ENCODE measurements at places on chromosomes 2 and 18.

DNA sequence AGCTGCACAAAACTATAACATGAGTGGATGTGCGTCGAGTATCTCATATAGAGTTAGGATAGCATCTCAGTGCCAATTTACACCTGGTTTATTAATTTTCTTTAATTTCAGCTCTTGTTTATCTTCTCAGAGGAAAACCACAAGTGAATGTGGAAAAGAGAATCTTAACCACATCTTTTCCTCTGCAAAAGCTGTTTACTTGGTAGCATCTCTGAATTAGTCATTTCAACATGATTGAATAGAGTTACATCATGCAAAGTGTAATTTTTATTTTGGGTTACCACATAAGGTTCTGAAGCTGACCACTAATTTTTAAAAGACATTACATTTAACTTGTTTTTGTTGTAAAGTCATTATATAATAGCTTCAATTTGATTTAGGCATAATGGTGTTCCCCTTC, 83.8 kb upstream of the FAM237A start:
- DNase-seq: no peak

DNA sequence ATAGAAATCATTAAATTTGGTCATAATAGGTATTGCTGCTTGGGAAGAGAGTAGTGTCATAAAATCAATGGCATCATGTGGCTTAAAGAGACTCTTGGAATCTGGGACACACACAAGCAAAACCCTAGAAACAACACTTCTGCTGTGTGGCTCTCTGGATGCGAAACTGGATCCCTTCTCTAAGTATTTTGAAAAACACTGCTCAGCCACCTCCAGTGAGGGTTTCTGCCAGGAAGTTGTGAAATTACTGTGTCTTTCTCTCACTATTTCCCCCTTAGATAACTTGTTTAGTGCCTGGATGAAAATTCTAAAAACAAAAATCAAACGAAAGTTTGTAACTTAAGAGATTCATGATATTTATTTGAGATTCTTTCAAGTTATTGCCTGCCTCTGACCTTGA, 163.8 kb downstream of the RHBDD1 start:
- DNase-seq: no peak

DNA sequence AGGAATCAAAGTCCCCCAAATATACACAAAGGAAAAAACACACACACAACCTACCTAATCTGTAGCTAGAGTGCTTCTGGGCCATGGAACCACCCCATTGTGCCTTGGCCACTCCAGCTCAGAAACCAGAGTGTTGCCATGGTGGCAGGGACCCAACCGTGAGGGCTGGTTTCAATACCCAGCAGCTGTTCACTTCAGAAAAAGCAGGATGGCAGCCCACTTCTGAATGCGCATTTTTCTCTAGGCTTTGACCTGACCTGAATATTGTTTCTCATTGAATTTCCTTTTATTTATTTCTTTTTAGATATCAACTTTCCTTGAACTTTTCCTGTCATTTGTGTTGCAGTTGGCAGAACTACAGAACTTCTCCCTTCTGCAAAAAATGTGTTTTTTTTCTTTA, 43.0 kb upstream of the EHBP1 start:
- DNase-seq: no peak

DNA sequence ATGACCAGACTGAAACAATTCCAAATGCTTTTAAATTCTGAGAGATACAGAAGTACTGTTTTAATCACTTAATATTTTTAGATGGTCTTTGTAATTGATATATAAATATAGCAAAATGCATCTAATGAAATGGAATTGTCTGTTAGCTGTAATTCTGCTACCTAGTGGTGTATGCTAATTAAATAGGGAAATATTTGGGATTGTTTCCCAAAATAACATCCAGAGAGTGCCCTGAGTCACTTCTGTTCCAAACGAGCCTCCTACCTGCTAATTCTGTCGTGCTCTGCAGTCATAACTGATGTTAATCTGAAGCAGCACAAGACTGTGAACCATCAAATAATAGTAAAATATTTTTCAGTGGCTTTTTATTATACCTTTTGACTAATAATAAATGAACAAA, 71.4 kb upstream of the NOSTRIN start:
- no peak for DNase-seq

DNA sequence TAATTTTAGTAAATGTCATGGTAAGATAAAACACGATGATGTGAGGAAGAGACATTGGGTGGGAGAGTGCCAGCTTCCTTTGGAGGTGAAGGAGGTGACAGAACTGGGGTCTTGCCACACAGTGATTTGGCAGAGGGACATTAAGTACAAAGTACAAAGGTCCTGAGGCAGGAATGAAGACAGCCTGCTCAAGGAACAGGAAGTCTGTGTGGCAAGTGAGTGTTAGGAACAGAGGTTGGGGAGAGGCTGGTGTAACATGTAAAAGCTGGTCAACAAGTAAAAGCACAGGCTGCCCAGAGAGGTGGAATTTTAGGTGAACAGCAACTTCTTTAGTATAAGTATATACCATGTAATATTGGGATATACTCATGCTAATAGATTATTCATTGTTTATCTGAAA, 73.1 kb downstream of the INPP5D start:
- DNase-seq: no peak

- DNase-seq: no peak
These were observed 40.4 kb downstream of the SH2D6 start for GRCh38 chr2:85458601-85459563.

- DNase-seq: no peak
These were observed 213.8 kb upstream of the HAAO start for GRCh38 chr2:43005975-43006833.

DNA sequence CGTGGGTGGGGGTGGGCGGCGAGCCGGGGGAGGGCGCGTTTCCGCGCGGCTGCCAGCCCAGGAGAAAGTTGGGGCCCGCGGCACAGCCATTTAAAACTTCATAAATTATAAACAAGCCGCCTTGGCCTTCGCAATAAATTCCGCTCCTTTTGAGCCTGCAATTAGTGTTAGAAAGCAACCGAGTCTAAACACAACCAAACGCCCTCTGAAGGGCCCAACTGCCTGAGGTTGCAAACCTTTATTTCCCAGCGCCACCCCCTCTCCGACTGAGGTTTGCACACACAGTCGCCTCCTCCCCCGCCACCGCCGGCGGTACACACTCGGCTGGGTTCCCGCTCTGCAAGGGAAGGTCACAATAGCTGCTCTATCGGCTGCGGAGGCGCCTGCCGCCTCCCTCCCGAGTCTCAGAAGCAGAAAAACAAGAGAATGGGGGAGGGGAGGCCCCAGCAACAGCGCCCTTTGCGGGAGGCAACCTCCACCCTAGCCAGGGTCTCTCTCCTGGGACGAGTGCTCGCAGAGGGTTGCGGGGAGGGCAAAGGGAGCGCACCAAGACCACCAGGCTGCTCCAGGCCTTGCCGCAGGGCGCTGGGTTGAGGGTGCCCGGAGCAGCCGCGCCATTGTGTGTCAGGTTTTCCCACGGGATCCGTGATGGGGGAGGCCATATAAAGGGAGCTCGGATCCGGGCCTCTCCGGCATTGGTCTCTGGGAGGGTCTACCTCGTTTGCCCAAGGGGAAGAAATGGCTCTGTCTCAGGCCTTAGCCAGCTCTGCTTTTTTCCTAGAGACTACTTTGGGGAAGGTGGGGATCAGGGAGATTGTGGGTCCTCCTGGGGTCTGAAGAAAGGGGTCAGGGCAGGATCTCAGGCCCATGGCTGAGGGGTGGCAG, 13.4 kb upstream of the HOXD1 start:
- no peak for DNase-seq

DNA sequence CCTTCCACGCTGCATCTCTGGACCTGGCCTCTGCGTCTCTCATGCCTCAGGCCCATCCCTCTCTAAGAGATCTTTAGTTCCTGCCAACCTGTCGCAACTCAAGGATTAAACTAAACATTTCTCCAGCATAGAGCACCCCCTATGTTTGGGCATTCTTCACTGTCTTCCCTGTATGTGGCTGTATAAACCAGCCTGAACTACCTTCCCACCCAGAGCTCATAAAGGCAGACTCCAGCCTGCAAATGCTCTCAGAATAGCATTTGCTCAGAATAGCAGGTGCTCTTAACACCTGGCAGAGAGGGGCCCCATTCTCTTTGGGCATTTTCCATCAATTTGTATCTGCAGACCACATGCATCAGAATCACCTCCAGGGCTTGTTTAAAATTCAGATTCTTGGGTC, 83.4 kb downstream of the EHD3 start:
- DNase-seq: no peak

DNA sequence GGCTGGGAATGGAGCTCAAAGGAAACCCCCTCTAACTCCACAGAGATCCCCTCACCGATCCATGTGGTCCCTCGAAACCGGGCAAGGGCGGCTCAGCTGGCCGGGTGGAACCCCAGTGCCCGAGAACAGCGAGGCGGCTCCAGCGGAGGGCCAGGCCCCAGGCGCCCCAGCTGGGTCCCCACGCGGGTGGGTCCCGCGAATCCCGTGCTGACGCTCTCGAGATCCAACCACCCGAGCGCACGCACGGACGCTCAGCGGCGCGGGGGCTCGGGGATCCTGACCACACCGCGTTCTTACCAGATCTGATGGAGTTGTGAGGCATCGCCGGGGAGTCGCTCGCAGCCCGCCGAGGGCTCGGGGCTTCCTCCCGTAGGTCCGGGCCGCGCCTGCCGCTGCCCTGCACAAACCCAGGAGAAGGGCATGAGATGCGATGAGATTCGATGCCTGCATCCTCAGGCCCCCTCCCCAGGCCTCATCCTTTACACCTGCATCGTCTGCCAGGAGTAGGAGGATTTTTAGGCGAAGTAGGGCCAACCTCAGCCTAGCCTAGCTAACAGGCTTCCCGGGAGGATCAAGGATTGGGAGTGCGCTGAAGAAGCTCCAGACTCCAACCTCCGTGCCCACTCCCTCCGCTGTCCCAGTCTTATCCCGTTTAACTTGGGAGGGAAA, 514 bp downstream of the PAX8 start:
- DNase-seq: no peak
